Astrocyte of the spinal cord (primary cell): ENCODE measurements at places on chromosomes 4 and X.
A peak's percentile ranks its signal among the peaks of the same experiment; 100 is the strongest.

GRCh38 chrX:109472939-109473735, 8.7 kb downstream of the GUCY2F start:
- DNase-seq: peak; percentile 77

- peak; percentile 58 for DNase-seq
Observed at GRCh38 chr4:88283661-88284438, 511 bp downstream of the PPM1K start.

- DNase-seq: peak; percentile 24
Observed at GRCh38 chr4:140047017-140047640, 106.9 kb downstream of the MAML3 start.

- no peak for DNase-seq
Observed at GRCh38 chr4:168893807-168894206, 116.2 kb downstream of the CBR4 start.

DNA sequence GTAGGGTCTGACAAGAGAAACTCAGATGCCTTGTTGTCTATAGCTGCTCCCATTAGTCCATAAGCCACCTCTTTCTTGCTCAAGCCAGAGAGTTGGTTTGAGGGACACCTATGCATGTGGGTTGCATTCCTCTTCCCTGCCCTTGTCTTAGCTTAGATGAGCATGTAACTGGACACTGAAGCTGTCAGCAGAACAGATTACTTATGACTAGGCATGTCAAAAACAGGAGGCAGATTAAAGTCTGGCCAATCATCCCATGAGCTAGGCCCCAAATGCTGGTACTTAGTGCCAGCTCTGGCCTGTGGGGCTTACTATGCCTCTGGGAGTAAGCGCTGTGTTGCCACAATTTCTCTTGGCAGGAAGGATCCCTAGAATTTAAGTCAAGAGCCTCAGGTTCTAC, 215.2 kb downstream of the AR start:
- no peak for DNase-seq

GRCh38 chr4:139609647-139610046, 53.6 kb upstream of the SETD7 start:
- DNase-seq: peak; percentile 79

GRCh38 chrX:112011376-112011775, 71.2 kb downstream of the TRPC5 start:
- DNase-seq: no peak

DNA sequence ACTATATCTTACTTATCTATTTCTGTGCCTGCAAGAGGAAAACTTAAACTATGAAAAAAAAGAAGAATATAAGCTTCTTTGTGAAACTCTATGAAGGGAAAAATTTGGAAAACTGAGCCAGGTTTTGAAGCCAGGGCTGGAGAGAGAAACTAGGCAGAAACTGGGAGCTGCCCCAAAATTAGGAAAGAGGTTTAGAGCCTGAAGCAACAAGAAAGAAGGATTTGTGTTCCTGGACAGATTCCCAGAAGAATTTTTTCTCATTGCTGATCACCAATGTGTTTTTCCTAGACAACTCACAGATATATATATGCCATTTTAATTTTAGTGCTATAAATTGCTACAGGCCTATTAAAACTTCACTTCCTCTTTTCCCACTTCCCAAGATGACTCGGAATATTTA, 245.0 kb upstream of the GEMIN8 start:
- no peak for DNase-seq

DNA sequence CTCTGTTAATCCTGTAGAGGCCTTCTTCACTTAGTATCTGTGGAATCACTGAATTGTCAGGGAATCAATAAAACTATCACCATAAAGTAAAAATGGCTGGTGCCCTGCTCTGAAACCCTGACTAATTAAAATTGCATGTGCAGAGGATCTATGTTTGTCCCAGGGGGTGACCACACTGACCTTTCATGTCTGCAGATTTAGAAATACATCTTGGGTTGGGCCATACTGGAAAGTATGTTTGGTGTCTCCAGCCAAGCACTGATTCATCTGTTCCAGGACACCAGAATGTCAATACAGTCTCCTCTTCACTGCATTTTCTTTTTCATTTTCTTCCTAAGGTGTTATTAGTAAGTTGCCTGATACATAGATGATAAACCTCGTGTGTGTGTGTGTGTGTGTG, 490.9 kb upstream of the INTU start:
- peak; percentile 50 for DNase-seq

GRCh38 chr4:122525865-122526264, 69.3 kb upstream of the IL2 start:
- no peak for DNase-seq

- no peak for DNase-seq
Observed at GRCh38 chr4:111814961-111815360, 330.3 kb upstream of the FAM241A start.

GRCh38 chrX:154728431-154729190, 22.3 kb downstream of the GAB3 start:
- no peak for DNase-seq

GRCh38 chr4:40212674-40213527, 16.1 kb downstream of the RHOH start:
- DNase-seq: peak; percentile 37

GRCh38 chrX:155115174-155115819, 44.0 kb downstream of the BRCC3 start:
- no peak for DNase-seq

DNA sequence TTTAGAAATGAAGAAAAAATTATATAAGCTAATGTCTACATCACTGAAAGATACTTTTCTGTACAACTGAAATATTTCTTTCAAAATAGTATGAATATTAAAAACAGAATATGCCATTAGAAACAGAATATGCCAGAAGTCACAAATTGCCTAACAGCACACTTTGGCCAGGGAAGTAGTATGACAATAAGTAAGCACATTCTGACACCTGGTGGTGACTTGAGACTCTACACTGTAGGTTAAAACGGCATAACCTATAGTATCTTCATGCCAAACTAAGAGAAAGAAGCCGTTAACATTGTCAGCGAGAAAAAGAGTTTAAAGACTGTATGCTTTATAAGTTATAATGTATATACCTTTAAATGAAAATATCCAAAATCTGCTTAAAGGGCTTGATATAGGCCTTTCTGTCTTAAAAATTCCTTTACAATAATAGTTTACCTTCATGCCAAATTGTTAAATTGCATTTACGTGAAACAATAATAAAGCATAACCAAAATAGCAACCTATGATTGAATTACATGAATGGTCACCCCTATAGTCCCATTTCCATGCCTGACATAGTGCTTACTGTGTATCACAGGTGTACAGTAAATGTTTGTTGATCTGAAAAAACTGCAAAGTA, 32.8 kb downstream of the FAM13A start:
- DNase-seq: peak; percentile 78

GRCh38 chrX:72095370-72095769, 36.3 kb downstream of the RTL5 start:
- DNase-seq: no peak

DNA sequence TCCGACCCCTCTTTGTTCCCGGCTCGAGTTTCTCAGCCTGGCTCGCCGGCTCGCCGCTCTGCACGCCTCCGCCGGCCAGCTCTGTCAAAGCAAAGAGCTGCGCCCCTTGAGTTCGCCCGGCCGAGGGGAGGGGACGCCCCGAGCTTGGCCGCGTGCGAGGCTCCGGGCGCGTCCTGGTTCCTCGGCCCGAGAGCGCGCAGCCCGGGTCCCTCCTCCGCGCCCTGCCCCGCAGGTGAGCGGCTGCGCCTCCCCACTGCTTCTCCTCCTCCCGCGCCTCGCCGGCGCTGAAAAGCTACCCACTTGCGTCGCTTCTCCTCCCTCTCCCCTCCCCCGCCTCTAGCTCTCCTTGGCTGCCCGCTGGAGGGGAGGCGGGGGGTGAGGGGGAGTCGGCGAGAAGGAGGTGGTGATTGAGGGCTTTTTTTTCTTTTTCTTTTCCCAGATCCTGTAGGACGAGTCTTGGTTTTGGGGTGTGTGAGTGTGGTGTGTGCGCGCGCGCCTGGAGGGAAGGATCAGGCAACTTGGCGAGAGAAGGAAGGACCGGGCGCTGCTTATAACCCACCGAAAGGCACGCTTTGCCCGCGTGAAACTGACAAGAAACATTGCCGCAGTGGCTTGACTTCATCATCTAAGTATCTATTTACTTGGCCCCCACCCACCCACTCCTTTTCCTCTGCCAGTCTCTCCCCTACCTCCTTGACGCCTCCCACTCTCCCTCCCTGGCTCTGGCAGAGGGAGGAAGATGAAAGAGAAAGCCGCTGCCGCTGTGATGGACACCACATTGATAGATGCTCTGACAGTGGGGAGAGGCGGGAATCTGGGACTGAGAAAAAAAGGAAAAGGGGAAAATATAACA, at the start of gene LEF1:
Gene LEF1 (minus strand): TSS at position 262 of the 853 bp plus-strand sequence. CDS start 1,165 bp downstream, outside the sequence.
- peak; percentile 65 for DNase-seq

DNA sequence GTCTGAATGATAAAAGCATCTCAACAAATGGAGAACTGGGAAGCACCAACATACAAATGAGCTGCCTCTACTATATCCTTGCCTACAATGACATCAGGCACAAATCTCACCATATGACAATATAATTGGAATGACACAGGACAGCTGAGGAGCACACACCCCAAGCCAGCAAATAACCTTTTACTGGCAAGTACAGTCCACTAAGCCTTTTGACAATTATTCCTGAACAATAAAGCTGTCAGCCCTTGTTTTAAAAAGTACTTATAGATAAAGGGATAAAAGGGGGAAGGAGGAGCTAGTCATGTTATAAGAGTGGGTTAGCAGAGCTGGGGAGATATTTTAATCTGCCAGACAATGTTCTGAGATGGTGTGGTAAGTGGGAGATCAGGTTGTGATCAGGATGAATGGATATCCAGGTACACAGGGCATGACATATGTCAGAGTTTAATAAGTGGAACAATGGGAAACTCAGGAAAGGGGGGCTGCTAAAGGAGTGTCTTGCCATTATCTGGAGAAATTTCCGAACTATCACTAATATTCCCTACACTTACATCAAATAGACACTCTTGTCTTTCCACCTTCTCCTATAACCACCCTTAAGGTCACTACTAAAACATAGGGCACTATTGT, 127.6 kb downstream of the GPC3 start:
- DNase-seq: no peak

GRCh38 chrX:48059296-48059639, 12.2 kb downstream of the ZNF630 start:
- DNase-seq: no peak

- DNase-seq: no peak
Observed at GRCh38 chrX:154718616-154719015, 32.3 kb downstream of the GAB3 start.

DNA sequence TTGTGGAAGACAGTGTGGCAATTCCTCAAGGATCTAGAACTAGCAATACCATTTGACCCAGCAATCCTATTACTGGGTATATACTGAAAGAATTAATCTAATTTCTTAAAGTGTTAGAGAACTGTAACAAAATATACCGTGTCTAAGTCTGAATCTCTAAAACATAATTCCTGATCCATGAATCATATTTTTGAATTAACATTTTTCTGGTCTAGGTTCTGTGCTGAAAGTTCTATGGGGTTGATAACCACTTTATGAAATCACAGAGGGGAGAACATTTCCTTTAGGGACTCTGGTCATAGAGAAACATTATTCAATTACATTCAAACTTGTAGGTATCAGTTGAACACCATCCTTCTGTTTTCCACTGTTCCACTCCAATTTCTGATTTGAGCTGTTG, 91.9 kb upstream of the ETNPPL start:
- no peak for DNase-seq

DNA sequence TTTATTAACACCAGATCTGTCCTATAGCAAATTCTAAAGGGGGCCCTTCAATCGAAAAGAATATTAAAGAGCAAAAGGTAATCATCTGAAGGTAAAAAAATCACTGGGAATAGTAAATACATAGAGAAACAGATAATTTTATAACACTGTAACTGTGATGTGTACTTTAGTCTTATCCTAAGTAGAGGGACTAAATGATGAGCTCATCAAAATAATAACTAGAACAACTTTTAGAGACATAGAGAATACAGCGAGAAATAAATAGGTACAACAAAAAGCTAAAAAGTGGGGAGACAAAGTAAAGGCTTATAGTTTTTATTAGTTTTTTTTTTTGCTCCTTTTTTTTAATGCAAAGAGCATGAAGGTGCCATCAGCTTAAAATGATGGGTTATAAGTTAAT, 17.3 kb upstream of the CT83 start:
- DNase-seq: no peak
